GM23338 (cell line): ENCODE measurements at places on chromosomes 12 and 14.
A peak's percentile ranks its signal among the peaks of the same experiment; 100 is the strongest.

DNA sequence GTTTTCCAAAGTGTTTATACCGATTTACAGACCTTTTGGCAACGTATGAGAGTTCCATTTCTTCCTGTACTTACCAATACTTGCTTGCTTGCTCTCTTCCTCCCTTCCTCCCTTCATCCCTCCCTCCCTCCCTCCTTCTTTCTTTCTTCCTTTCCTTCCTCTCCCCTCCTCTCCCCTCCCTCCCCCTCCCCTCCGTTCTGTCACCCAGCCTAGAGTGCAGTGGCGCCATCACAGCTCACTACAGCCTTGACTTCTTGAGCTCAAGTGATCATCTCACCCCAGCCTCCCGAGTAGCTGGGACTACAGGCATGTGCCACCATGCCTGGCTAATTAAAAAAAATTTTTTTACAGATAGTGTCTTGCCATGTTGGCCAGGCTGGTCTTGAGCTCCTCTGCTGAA lies 40.4 kb downstream of the DIP2B start:
- DNase-seq: peak; percentile 53

- no peak for DNase-seq
Observed at GRCh38 chr14:98578204-98578603, 693.8 kb downstream of the BCL11B start.

GRCh38 chr14:32049361-32050088 lies 27.6 kb upstream of the ARHGAP5 start:
- no peak for DNase-seq

DNA sequence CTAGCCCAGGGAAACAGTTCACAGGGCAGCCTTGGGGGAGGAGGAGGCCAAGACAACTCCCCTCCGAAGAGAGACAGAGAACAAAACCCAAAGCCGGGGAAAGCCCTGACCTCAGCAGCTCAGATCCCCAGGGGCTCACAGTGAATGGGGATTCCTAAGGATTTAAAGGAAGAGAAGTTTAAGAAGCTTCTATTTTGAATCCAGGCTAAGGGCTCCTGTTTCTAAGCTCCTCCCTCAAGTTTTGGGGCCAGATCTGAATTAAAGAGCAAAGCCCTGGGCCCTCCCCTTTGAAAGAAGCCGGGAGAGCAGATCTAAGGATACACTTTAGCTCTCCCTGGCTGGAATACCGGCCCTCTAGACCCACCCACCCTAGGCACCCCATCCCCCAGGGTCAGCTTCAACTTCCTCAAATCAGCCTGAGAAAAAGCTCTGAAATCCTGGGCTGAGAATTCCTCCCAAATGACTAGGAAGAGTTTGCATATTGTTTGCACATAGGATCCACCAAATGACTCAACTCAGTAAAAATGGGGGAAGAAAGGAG lies 3.9 kb downstream of the KDM2B start:
- peak; percentile 92 for DNase-seq

DNA sequence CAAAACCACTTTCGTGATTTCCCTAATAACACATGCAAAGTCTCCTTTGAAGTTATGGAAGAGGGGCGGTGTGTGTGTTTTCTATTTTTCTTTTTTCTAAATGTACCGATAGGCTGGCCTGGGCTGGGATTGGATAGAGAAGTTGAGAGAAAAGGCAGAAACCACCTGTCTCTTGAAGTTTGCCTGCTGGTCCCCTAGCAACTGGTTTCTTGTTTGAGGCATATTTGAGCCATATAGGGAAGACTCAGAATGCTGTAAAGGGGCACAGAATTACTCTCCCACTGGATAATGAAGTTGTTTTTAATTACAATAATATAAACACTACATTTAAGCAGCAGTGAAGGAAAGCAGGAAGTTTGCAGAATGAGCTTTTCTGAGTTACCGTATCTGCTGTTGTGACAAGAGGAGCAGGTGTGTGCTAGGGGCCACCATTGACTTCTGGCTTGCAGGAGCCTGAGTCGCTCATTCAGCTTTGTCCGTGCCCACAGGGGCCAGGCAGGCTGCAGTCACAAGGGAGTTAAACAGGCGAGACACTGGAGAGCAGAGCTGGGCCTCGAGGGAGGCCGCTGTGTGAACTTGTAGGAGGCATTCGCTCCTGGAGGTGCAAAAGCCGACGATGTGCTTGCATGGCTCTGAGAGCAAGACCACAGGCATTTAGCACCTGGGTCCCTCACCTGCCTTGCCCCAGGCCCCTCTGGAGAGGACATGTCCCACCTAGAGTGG lies 173.8 kb upstream of the RGS6 start:
- no peak for DNase-seq

GRCh38 chr14:42869681-42870080 lies 1263.0 kb downstream of the LRFN5 start:
- DNase-seq: no peak

GRCh38 chr12:118842866-118843265 lies 138.5 kb upstream of the SRRM4 start:
- DNase-seq: no peak

GRCh38 chr12:131535779-131536178 lies 175.1 kb upstream of the SFSWAP start:
- no peak for DNase-seq

- DNase-seq: no peak
Observed at GRCh38 chr12:24742378-24742777, 206.5 kb downstream of the BCAT1 start.

- DNase-seq: no peak
Observed at GRCh38 chr14:22289570-22289969, 299.5 kb downstream of the DAD1 start.

GRCh38 chr12:92765871-92766270 lies 63.1 kb downstream of the PLEKHG7 start:
- DNase-seq: peak; percentile 32

DNA sequence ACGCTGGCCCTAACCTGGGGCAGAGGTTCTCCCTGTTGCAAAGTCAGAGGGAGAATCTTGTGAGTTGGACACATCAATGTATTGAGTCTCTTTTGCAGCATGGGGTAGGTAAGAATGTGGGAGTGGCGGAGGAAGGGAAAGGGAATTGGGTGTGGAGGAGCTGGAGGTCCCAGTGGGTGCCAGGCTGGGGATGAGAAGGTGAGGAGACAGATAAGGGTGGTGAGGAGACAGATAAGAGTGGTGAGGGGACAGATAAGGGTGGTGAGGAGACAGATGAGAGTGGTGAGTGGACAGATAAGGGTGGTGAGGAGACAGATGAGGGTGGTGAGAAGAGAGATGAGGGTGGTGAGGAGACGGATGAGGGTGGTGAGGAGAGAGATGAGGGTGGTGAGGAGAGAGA lies 72.9 kb upstream of the SFSWAP start:
- no peak for DNase-seq

GRCh38 chr14:81164167-81164774 lies 56.5 kb downstream of the GTF2A1 start:
- DNase-seq: peak; percentile 92

- DNase-seq: no peak
Observed at GRCh38 chr12:6476489-6476888, 6.0 kb upstream of the VAMP1 start.

DNA sequence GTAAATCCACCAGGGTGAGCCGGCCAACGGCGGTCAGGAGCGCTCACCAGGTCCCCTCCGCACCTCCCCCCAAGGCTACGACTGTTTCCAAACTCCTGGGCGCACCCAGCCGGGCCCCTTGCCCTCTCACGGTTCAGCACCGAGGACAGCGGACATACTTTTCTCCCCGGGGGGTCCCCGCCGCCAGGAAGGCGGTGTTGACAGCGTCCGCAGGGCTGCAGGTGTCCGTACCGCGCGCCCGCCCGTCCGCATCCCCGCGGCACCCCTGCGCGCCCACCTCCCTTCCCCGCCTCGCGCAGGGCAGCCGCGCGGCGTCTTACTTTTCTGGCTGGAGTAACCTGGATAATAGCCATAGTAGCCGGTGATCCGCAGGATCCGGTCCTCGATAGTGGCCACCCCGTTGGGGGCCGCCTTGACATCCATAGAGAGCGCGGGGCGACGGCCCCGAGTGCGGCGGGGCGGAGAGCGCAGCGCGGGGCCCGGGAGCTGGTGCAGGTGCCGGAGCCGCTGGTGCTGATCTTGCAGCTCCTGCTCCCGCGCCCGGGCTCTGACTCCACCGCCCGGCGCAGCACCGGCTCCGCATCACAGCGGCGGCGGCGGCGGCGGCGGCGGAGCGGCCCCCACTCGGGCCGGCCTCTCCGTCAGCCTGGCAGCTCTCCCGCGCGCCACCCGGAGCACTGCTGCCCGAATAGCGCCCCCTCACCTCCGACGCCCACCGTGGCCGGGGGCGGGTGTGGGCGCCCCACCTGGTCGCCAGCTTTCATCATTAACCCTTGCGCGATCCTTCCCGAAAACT lies at the start of gene SLC35F4:
Gene SLC35F4 (minus strand): TSS at position 690 of the 796 bp plus-strand sequence.
- DNase-seq: peak; percentile 96

DNA sequence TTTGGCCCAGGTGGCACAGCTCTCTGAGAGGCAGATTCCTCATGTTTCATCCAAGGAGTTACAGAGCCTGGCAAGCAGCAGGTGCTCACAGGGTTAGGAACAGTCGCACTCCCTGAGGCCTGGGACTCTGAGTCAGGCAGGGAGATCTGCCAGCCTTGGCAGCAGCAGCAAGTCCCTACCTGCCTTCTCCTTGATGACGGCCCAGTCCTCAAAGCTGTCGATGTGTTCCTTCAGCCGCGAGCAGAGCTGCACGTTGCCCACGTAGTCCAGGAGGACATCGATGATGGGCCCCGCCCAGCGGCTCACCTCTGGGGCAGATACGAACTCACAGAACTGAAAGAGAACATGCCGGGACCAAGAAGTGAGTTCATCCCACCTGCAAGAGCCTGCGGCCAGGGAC lies 10.4 kb downstream of the FAM181A start:
- DNase-seq: no peak

DNA sequence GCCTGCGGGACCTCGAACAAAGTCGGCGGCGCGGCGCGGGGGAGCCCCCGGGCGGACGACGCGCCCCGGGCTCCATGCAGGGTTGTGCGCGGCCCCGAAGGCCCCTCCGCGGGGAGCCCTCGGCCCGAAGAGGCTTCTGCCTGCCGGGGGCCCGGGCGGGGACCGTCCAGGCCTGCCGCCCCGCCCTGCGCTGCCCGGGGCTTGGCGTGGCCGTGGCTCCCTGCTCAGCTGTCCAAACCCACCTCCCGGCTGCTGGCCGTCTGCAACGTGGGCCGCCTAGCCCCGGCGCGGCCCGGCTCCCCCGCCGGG lies 670 bp downstream of the DYRK2 start:
- no peak for DNase-seq

- DNase-seq: no peak
Observed at GRCh38 chr14:105330491-105330895, 15.9 kb downstream of the PACS2 start.

- peak; percentile 40 for DNase-seq
Observed at GRCh38 chr12:104164634-104165033, 26.6 kb upstream of the NFYB start.

DNA sequence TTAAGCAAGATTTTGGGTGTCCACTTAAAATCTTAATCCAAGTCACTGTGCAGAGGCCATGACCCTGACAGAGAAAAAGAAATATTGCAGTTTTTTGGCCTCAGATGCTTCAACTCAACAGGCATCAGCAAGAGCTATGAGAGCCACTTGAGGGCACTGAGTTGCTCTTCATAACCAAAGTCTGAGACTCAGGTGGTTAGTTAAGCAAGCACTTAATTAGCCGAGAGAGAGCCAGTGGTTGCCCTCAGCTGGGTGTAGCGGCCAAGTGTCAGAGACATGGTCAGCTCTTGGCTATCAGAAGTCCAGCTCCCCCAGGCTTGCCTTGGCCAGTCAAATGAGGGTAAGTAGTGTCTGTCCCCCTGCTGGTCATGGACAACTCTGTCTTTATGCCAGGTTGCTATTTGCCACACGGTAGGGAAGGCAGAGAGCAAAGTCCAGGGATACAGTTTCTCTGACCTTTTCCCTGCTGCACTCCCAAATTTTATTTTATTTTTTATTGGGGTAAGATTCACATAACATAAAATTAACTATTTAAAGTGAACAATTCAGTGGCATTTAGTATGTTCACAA lies 9.0 kb upstream of the KRT71 start:
- DNase-seq: peak; percentile 54

DNA sequence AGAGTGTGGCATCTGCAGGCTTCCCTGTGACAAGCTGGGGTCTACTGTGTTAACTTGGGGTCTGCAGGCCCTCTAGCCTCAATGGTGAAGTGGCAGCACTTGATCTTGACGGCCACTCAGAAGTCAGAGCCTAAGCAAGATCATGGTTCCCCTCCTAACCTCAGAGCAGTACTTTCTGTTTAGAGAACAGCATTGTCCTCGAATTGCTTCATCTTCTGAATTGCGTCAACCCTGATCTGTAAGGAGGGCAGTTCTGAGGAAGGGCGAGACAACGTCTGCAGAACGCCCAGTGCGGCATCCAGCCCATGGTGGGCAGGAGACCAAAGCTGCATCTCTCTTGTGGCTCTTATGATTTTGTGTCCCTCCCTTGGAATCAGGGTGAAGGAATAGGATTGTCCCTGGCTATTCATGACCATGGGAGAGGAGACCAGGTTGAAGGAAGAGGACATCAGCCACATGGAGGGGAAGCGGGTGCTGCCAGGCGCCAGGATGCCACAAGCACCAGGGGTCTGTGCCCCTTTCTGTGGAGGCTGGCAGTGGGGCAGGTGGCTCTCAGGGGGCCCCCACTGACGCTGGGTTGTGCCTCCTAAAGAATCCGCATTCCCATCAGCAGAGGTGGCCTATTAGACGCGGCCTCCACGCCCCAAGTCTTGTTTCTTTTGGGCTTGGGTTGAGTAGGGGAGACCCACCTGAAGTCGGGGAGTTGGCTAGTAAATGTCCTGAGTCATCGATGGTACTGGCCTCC lies 2.2 kb downstream of the SERPINA9 start:
- no peak for DNase-seq

GRCh38 chr12:108814462-108815211 lies 42.7 kb downstream of the SSH1 start:
- no peak for DNase-seq

- peak; percentile 78 for DNase-seq
Observed at GRCh38 chr12:125187780-125188741, 122.8 kb downstream of the AACS start.

- no peak for DNase-seq
Observed at GRCh38 chr12:18810537-18811253, 72.8 kb downstream of the CAPZA3 start.

DNA sequence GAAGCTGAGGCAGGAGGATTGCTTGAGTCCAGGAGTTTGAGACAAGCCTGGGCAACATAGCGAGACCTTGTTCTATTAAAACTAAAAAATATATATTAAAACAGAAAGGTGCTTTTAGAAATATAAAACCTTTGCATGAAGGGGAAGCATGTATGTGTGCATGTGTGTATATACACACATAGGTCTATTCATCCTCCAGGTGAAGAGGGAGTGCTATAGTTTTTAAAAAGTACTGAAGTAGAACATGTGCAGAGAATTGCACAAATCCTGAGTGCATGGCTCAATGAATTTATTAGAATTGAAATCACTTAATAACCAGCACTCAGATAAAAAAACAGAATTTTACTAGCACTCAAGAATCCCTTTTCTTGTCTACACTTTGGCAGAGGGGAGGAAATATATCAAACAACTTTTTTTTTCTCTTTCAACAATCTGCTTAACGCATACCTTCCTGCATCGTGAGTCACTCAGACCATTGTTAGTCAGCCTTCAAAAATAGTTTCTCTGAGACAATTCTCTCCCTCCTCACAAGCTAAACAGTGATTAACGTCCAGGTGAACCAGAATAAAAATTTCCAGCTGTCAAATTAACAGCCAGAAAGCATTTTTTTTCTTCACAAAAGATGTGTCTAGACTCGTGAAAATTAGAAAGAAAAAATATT lies 17.7 kb upstream of the NEDD1 start:
- no peak for DNase-seq
